ENCODE measurements at places on chromosomes 13 and 19.

- no peak for DNase-seq
These were observed 146.2 kb downstream of the SHISA2 start for GRCh38 chr13:25905611-25906010.

DNA sequence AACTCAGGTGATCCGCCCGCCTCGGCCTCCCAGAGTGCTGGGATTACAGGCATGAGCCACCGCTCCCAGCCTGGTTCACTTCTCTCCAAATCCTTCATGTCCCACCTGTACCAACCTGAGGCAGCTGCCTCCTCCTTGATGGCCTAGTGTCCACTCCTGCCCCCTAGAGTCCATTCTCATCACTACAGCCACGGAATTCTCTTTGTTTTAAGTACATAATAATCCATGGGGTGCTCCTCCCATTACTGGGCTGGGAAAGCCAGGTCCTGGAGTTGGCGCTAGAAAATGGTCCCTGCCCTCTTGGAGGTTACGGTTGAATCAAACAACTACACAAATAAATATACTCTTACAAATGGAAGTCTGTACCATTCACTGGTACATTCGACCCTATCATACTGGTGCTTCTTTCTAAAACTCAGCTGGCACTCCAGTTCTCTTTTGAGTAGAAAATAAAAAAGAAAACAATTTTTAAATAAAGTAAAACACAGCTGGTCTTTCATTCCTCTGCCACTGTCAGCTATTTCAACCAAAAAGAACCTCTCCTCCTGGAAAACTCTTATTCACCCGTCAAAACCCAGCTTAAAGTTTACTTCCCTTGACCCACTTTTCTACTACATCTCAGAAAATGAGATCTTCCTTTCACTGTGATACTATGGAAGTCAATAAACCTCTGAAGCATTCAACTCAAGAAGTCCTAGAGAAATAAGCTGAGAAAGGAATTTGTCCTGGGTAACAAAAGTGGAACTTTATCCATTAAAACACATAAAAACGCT, 22.4 kb upstream of the ARHGEF18 start:
- DNase-seq, result no peak

DNA sequence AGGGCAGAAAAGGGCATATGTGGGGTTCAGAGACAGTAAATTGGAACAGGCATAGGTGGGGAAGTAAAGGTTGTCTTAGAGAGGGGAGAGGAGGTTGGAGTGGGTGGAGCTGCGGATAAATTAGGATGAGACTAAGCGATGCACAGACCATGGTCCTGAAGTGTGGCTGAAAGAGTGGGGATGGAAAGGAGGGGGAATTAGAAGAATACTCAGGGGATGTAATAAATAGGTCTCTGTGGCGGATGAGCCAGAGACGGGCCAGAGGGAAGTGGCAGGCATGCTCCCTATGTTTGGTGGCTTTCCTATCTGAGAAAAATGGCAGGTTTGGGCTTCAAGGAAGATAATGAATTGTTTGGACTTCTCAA, 123.4 kb downstream of the OLFM4 start:
- DNase-seq, result no peak

GRCh38 chr19:14972676-14973075, 7.0 kb downstream of the SLC1A6 start:
- no peak for DNase-seq

- no peak for DNase-seq
These were observed 474.0 kb downstream of the FOXO1 start for GRCh38 chr13:40192452-40192851.

All from left ventricle myocardium inferior (tissue), 1 donor.